Spleen (tissue), 13 donors: ENCODE measurements at places on chromosomes 3 and 15.

- no peak for DNase-seq
Measured at GRCh38 chr3:102510663-102511062, 75.8 kb downstream of the ZPLD1 start.

DNA sequence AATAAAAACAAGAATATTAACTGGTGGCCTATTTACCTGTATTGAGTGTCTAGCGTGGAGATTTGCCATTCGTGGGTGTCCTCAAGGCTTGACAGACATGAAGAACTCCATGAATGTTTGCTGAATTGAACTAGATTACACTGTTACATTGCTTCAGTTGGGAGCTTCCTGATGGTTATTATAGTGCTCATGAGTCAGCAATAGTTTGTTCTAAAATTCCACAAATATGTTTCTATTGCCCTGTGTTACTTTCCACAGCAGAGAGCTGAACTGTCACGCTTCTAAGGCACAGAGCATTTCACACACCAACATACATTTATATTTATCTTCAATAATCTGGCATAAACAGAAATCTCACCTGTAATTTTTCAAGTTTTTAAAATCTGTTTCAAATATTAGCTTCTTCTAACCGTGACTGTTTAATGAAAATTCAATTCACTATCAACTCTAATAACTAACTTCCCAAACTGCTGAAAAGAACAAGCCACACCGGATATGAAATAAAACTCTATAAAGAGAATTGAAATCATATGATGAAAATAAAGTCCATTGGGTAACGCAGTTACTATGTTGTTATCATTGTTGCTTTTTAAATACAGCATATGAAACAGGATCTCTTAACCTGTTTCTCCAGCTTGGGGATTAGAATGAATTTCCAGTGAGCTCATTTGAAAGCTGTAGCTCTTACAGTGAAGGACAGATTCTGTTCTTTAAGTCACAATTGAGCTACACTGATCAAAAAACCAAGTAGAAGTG lies 61.2 kb upstream of the MCF2L2 start:
- DNase-seq: no peak

DNA sequence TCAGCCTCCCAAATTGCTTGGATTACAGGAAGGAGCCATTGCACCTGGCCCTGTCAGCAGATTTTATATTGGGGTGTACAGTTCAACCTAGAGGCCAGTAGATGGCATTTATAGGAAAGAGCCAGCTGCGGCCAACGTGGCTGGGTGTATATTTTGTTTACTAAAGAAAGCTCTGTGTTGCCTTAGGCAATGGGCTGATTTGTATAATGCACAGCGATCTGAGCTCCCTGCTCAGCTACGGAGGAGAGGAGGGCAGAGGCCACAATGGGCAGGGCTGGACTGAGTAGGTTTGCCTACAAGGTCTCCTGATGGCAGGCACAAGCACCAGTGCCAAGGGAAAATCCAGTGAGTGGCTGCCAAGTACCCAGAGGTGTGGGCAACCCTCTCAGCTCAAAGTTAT lies 282.4 kb downstream of the ARPP21 start:
- DNase-seq: no peak

- no peak for DNase-seq
Measured at GRCh38 chr3:9247361-9247940, 2.0 kb downstream of the SRGAP3 start.

DNA sequence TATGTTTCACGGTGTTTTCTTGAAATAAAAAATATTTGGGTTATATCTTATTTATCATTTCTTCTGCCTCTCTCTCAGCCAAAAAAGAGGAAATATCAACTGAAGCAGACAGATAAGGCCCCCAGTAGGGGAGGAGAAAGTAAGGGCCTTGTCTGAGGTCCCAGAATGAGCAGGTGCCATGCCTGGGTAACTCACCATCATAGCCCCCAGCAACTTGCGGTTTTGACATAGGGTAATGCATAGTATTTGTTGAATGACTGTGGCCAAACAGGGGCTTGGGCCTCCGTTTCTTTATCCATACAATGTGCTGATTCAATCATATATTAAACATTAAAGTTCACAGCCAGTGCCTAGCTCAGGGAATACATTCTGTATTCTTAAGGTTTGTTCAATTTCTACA lies 119.6 kb downstream of the ABI3BP start:
- DNase-seq: no peak

- no peak for DNase-seq
Measured at GRCh38 chr15:77619883-77620282, 12.8 kb downstream of the LINGO1 start.

GRCh38 chr3:176430244-176431037 lies 766.8 kb downstream of the TBL1XR1 start:
- DNase-seq: no peak

GRCh38 chr15:67096546-67097294 lies 31.3 kb downstream of the SMAD3 start:
- DNase-seq: no peak

- no peak for DNase-seq
Measured at GRCh38 chr3:124250053-124250452, 258.1 kb upstream of the ROPN1 start.

DNA sequence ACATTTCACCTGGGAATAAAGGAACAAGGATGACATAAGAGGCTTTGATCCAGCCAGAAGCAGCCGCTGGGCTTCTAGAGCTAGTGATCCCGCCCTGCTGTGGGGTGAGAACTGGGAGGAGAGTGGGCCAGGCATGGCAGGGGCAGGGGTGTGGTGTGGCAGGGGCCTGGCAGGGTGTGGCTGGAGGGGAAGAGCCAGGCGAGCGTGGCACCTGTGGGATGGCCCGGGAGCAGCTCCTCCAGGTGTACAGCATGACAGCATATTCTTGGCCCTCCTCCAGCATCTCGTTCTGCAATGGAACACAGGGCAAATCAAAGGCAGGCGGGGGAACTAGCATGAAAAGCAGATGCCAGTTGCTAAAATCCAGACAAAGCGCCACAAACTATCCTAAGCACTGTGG lies 35.5 kb downstream of the CYFIP1 start:
- peak; percentile 23 for DNase-seq
